Stimulated activated CD8-positive, alpha-beta memory T cell treated with anti-CD3 and anti-CD28 coated beads, Interleukin-15, amount 100 ng/mL, for 4 hours (primary cell): ENCODE measurements at places on chromosomes 12 and 14.

DNA sequence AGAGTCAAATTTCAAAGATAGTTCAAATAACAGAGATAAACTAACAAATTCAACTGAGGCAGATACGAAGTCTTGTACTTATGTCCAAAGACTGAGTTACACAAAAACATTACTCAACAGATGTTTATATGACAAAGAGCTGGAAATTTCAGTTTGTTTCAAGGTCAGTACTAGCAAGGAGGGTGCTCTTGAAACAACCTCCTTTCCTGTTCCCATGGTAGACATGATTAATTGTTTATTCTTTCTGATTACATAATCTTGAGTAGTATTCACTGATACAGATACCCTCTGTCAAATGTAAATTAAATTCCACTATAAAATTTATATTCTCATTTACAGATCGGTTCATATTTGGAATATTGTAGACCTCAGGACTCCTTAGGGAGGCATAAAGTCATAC, 23.4 kb downstream of the TSPAN8 start:
- DNase-seq = no peak

- DNase-seq = no peak
These were observed 6.4 kb upstream of the GAS2L3 start for GRCh38 chr12:100566887-100567637.

GRCh38 chr12:117064049-117064448, 35.2 kb downstream of the TESC start:
- no peak for DNase-seq

DNA sequence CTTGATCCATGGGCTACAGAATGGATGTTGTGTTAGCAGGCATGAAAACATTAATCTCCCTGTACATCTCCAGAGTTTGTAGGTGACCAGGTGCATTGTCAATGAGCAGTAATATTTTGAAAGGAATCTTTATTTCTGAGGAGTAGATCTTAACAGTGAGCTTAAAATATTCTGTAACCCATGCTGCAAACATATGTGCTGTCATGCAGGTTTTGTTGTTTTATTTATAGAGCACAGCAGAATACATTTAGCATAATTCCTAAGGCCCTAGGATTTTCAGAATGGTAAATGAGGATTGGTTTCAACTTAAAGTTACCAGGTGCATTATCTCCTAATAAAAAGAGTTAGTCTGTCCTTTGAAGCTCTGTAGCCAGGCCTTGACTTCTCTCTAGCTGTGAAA, 3.5 kb upstream of the FITM1 start:
- no peak for DNase-seq

GRCh38 chr12:5498076-5498475, 66.2 kb downstream of the NTF3 start:
- DNase-seq = no peak

GRCh38 chr14:59207506-59207933, 19.1 kb downstream of the DAAM1 start:
- no peak for DNase-seq
